ENCODE measurements at places on chromosomes 1 and 21.
A peak's percentile ranks its signal among the peaks of the same experiment; 100 is the strongest.

DNA sequence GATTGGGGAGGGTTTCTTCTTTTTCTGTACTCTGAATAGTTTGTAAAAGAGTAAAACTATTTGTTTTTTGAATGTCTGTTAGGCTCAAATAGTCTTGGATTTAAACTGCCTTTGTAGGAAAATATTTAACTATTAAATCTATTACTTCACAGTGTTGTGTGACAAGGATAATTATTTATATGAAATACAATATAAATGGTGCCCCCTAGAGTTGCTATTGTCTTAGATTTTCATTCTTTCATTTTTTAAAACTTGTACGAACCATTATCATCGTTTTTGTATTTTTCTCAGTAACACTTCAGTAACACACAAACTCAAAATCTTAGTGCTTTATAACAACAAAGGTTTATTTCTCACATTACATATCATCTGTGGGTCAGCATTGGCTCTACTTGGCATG is 37.4 kb downstream of the C1orf185 start:
- DNase-seq: no peak

- DNase-seq: no peak
Measured at GRCh38 chr1:98763488-98764150, 102.1 kb downstream of the SNX7 start.

DNA sequence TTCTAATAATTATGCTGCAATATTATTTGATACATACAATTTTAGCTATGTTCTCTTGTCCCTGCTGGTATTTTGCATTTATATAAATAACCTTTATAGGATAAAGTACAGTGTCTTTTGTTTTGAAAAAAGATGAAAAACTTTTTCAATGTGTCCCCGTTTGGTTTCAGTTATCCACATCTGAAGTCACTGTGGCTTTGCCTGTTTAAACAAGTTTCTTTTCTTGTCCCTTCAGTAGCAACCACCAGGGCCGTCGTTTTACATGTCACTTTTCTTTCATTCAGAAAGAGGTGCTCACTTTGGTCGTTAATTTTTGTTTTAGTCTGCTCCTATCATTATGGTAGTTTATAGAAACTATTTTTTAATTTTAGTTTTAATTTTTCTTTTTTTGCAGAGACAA is 41.4 kb downstream of the RABGAP1L start:
- no peak for DNase-seq

GRCh38 chr1:26122988-26123973 is 11.7 kb downstream of the PDIK1L start:
- no peak for DNase-seq

- no peak for DNase-seq
Measured at GRCh38 chr1:95754412-95754811, 520.4 kb downstream of the RWDD3 start.

GRCh38 chr1:21397813-21398188 is 42.1 kb upstream of the NBPF3 start:
- peak; percentile 24 for DNase-seq

DNA sequence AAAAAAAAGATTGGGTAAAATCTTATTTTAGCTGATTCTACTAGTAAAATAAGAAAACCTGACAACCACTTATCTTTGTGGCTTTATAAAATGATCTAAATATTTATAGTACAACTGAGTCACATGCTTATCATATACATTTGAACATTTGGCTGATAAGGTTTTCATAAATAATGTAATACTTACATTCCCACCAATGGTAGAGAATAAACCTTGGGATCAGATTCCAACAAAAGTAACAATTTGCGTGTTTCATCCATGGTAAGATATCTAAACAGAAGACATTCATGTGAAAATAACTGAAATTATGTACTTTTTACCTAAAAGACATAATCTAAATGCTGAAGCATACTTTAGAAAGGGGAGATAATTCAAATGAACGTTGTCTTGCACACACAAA is 18.4 kb downstream of the STIL start:
- no peak for DNase-seq

DNA sequence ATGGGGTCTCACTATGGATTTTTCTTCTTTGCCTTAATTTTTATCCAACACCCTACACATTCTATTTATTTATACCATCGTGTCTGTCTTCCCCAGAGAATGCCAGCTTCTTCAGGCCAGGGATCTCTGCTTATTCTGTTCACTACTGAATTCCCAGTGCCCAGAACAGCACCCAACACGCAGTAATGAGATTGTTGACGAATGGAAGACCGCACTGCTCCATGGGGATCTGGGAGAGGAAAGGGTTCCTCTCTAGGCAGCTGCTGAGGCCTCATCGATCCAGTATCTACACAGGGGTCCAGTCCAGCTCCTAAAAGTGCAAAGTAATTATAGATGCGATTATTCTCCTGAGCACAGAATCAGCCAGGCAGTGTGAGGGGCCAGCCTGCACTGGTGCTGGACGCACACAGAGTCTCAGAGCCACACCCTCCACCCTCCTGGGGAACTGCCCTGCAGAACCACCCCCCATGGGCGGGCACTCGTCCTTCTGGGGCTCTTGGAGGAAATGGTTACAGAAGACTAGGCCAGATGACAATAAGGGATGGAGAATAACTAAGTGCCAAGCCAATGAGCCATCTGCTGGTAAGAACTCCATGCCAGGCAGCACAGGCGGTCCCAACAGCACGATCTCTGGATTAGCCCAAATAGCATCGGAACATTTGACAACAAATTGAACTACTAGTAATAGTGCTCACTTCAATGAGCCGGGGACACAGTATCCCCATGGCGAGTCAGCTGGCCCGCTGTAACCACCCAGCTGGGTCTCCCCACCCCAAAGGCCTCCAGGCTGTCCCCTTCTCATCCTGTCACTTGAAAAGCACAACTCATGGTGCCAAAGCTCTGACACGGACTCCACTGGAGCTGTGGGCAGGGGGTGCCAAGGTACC is 1.7 kb upstream of the PDE9A start:
- no peak for DNase-seq

All from activated CD4-positive, alpha-beta T cell treated with anti-CD3 and anti-CD28 coated beads, Interleukin-2, amount 50 U/mL, for 48 hours (primary cell).